ENCODE measurements at places on chromosomes 2 and 18.
A peak's percentile ranks its signal among the peaks of the same experiment; 100 is the strongest.

DNA sequence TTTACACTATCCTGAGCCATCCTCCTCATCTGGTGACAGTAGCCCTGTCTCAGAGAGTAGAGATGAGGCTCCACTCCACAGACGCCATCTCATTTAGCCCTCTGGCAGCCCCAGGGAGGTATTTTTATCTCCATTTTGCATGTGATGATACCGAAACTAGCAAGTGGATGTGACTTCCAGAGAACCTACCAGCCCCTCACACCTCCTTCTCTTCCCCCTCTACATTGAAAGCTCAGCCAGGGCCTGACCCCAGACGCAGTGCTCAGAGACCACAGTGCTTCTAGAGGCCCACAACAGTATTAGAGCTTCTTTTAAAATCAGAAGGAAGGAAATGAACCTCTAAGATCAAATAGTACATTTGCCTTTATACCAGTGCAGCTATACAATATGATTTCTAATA lies 8.3 kb downstream of the GYPC start:
- ATAC-seq: no peak

DNA sequence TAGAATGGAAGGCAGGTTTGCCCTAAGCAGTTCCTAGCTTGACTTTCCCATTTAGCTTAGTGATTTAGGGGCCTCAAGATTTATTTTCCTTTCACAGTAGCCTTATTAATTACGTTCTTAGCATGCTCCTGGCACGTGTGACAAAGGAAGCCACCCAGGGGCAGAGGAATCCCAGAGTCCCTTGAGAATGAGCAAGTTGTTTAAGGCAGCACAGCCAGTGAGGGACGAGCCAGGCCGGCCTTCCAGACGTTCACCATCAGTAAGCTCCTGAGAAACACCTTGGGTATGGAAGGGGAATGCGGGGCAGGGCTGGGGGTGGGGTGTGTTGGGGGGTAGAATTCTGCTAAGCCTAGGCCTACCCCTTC lies 76.3 kb downstream of the SOWAHC start:
- ATAC-seq: peak; percentile 69

- no peak for ATAC-seq
These were observed 192.6 kb downstream of the SH3RF3 start for GRCh38 chr2:109321570-109321969.

DNA sequence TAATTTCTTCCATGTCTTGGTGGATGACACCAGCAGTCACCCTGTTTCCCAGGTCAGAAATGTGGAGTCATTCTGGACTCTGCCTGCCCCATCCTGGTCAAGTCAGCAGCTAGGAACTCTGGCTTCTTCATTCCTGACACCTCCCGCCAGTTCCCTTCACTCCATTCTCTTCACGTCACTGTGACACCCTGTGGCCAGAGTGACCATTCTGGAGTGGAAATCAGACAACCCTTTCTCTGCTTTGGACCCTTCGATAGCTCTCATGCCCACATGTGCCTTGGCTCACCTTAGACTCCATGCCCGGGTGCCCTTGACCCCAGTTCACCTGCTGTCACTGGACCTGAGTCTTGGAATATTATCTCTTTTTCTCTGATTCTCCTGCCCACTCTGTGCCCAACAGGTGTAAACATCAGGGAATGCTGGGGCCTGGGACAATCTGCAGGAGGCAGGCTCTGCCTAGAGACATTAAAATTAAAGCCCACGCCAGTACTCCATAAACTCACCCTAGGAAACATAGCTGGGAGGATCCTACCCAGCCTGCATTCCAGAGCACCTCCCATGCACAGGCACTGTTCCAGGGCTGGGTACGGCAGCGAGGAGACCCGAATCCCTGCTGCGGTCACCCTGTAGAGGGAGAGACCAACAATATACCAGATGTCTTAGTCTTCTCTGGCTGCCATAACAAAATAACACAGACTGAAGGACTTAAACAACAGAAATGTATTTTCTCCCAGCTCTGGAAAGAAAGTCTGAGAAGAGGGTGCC lies 41.1 kb upstream of the FAHD2A start:
- ATAC-seq: peak; percentile 18

DNA sequence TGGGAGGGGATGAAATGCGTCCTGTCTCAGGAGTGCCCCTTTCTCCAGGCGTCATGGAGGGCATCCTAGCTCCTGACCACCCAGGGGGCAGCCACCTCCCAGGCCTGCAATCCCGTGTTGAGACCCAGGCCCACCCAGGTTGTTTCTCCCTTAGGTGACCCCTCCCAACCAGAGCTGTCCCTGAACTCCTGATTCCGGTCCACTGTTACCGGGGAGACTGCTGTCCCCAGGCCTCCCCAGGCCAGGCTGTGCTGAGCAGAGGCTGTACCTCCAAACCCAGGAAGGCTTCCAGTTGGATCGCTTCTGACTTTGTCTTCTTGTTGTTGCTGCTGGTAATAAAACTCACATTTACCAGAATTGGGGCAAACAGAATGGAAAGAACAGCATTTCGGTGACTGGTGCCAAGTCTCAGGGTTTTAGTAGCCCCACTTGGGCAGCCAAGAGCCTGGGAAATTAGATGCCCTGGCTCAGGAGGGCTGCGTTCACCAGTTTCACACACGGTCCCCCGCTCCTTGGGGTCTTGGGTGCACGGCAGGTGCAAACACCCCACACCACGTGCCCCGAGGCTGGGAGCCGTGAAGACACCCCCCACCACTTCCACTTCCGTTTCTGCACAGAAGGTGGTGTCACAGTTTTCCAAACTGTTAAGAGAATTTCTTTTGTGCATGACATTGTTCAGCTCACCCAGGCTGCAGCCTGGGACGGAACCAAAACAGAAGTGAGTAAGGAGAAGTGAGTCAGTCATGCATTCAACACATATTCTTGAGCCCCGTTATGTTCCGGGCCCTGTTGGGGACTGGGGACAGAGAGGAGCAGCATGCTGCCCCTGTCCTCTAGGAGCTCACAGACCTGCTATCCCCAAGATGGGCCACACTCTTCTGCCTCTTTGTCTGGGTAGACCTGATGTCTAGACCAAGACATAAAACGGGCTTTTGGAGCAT lies 29.4 kb downstream of the ITM2C start:
- ATAC-seq: no peak

- no peak for ATAC-seq
These were observed 214.2 kb downstream of the DYSF start for GRCh38 chr2:71667256-71668182.

- no peak for ATAC-seq
These were observed 171.5 kb upstream of the SIX2 start for GRCh38 chr2:45180779-45181178.

DNA sequence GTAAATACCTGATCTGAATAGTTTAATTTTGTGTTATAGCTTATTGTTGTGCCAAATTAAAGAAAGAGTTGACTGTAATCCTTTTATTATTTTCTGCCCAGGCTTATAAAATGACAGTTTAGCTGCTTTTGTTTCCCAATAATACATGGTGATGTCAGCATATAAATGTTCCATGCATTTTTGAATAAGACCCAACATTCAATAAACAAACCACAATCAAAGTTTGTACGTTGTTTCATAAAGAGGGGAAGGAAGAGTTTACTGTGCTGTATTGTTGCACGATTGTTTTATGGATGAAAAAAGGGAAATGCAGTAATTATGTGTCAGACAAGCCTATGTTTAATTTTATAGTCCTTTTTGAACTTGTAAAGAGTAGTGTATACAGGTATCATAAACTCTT lies 177.2 kb upstream of the SCN7A start:
- ATAC-seq: no peak

DNA sequence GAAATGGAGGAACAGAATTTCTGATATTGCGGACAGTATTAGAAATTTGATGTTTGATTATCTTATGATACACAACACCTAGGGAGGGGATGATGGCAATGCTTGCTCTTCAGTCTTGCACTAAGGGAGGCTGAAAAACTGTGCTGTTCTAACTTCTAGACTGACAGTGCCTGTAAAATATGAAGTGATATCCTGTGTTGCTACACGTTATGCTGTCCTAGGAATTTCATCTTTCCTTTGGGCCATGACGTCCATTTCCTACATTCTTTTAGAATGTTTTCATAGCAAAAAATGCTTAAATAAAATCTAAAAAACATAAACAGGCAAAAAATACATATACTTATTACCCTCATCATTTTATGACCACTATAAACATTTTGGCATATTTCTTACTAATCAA lies 55.3 kb downstream of the OSBPL1A start:
- no peak for ATAC-seq

- ATAC-seq: peak; percentile 72
These were observed 19.0 kb downstream of the INO80C start for GRCh38 chr18:35478520-35479435.

DNA sequence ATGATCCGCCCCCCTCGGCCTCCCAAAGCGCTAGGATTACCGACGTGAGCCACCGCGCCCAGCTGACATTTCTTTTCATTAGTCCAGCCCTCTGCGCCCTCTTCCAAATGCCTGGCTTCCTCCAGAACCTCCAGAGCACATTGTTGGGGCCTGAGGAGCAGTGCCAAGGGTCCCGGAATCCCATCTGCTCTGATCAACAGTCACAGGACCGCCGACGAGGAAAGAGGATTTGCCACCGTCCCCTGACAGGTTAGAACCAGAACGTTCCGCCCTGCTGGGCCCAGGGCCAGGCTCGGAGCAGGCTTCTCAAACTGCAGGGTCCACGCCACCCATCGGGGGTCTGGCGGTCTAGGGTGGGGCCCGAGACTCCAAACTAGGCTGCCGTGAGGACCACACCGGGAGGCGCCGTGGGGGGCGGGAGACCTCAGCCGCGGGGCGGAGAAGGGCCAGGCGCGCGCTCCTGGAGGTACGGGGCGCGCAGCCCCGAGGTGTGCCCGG lies 36.9 kb upstream of the ITM2C start:
- ATAC-seq: no peak

DNA sequence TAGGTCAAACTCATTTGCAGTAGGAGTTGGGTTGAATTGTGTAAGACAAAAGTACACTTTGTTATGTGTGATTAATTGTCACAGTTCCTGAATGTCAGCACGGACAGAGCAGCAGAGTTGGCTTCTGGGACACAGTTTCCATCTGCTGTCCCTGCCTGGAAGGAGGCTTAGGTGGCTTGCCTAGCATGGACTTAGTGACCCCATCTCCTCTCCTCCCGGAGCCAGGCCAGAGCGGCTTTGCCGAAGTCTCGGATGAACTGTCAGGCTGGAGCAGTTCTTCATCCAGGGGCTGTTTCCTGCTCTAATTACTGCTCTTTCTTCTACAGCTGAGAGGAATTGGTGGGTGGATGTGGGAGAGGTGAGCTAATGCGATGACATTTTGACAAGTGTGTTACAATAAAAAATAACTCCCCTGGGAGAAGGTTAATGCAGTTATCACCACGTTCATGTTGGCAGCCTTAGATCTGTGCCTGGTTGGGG lies 102.0 kb downstream of the SH3RF3 start:
- ATAC-seq: no peak

GRCh38 chr2:23599667-23600066 lies 214.7 kb downstream of the KLHL29 start:
- ATAC-seq: no peak

DNA sequence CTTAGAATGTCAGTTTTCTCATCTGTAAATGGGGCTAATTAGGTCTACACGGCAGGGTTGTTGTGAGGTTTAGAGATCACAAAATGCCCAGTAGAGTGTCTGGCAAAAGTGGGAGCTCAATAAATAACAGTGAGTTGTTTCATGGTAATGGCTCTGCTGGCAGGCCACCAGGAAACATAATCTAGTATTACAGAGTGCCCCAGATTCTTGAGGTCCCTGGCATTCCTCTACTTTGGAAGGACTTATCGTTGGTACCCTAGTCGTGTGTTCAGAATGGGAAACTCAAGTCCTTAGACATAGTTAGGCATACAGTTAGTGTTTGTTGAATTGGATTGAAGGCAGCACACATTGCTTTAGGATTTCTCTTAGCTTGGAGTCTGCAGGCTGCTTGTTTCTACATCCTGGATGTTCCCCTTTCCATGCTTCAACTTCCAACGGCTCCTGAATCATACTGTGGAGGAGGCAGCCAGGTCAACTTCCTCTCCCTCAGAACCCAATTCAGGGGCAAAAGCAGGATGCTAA lies 161.5 kb upstream of the FOSL2 start:
- no peak for ATAC-seq

DNA sequence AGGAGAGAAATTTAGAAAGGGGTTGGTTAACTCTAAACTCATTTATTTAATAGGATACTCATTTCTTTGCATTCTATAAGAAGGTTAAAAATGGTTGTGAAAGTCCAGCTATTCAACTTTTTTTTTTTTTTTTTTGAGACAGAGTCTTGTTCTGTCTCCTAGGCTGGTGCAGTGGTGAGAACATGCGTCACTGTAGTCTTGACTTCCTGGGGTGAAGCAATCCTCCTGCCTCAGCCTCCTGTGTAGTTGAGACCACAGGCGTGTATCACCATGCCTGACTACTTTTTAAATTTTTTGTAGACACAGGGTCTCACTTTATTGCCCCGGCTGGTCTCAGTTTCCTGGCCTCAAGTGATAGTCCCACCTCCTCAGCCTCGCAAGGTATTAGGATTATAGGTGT lies 11.9 kb downstream of the ELP2 start:
- no peak for ATAC-seq

GRCh38 chr2:47077442-47078117 lies 77.5 kb downstream of the STPG4 start:
- no peak for ATAC-seq

DNA sequence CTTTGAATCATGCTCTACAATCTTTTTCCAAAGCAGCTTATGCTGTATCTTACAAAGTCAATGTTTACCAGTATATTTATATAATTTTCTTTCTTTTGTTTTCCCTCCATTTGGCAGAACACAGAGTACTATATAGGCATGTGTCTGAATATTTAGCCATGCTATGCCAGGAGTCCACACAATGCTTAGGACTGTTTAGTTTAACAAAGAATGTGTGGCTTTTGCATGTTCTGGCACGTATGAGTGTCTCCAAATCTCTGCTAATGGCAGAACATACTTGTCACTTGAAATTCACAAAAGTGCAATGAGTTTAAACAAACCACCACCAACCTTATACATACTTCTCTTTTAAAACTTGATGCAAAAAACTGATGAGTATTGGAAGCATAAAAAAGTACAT lies 268.0 kb downstream of the NR4A2 start:
- no peak for ATAC-seq

DNA sequence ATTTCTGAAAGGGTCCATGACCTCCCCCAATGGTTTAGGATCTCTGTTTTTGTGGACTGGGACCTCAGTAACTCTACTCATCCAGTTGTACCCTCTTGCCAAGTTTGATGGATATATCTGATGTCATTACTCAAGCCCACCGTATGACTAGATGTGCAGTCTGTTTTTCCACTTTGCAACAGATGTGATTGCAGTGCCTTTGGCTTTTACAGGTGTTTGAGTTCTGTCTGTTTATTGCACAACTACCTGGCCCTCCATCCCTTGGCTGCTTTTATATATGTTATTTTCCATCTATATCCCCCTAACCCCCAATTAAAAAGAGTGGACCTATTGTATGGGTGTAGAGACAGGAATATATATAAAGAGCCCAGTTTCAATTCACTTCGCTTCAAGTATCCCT lies 10.8 kb downstream of the NCOA1 start:
- ATAC-seq: no peak

GRCh38 chr2:175318542-175318941 lies 137.0 kb upstream of the ATP5MC3 start:
- ATAC-seq: no peak

Measured in motor neuron (in vitro differentiated cells).